ENCODE measurements at places on chromosomes 1 and 21.
A peak's percentile ranks its signal among the peaks of the same experiment; 100 is the strongest.

DNA sequence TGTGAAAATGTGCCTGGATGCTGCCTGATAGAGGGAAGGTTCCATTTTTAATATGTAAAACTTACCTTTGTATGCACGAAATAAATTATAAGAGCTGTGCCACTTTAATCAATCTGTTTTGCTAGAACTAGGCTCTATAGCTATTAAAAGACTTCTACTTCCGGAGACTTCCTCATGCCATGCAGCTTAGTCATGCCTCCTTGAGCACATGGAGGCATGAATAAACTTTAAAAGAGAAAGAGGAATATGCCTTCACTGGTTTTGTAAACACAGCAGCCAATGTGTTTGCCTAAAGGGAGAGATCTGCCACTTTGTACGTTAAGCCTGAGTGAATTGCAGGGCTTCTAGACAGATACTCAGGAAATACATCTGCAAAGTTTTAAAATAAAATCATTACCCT lies 604.6 kb downstream of the LRRIQ3 start:
- no peaks in the 10 kb centered on the region for H3K36me3 ChIP-seq
- no peak overlapping the region for H3K4me3 ChIP-seq
- DNase-seq = peak; percentile 77
- no peaks in the 10 kb centered on the region for H3K27me3 ChIP-seq

DNA sequence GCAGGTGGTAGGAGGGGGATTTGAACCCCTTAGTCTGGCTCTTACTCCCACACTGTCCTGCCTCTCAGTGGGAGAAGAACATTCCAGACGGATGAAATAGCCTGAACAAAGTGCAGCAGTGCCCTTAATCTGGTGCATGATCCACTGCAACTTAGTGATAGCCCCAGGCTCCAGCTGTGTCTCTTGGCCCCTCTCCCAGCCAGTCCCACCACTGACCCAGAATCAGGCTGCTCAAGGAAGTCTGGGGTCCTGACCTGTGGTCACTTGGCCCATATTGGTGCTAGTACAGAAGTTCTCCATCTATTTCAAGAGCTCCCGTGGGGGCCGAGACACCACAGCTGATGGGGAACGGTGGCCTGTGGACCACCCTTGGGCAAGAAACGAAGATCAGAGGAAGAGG lies 255.0 kb downstream of the KAZN start:
- no peak for DNase-seq
- H3K27me3 ChIP-seq = no peaks in the 10 kb centered on the region
- H3K27ac ChIP-seq = no peak overlapping the region
- no peak overlapping the region for H3K4me3 ChIP-seq

GRCh38 chr1:198622001-198622400 lies 16.8 kb upstream of the PTPRC start:
- no peaks in the 10 kb centered on the region for H3K36me3 ChIP-seq
- DNase-seq = no peak
- no peaks in the 10 kb centered on the region for H3K4me1 ChIP-seq
- no peak overlapping the region for H3K27ac ChIP-seq
- H3K4me3 ChIP-seq = no peak overlapping the region

GRCh38 chr1:3945222-3945621 lies 45.1 kb upstream of the C1orf174 start:
- H3K4me3 ChIP-seq = no peak overlapping the region
- no peak for DNase-seq
- H3K4me1 ChIP-seq = no peaks in the 10 kb centered on the region
- no peaks in the 10 kb centered on the region for H3K27me3 ChIP-seq
- no peak overlapping the region for H3K27ac ChIP-seq

GRCh38 chr21:28106370-28106890 lies 886.2 kb downstream of the LTN1 start:
- no peak overlapping the region for H3K27ac ChIP-seq
- H3K27me3 ChIP-seq = no peaks in the 10 kb centered on the region
- no peak for DNase-seq
- H3K36me3 ChIP-seq = no peaks in the 10 kb centered on the region

- H3K36me3 ChIP-seq = no peaks in the 10 kb centered on the region
- DNase-seq = no peak
- H3K4me1 ChIP-seq = peaks cover 3% of the 10 kb centered on the region
- H3K27me3 ChIP-seq = no peaks in the 10 kb centered on the region
- H3K27ac ChIP-seq = no peak overlapping the region
Observed at GRCh38 chr1:160032165-160032820, 503 bp upstream of the PIGM start.

All from mesendoderm (in vitro differentiated cells).